ENCODE measurements at places on chromosomes 11 and 22.

- DNase-seq: no peak
These were observed 2.2 kb downstream of the PHF21B start for GRCh38 chr22:45007391-45008185.

- no peak for DNase-seq
These were observed 15.0 kb upstream of the ALX4 start for GRCh38 chr11:44324749-44325525.

DNA sequence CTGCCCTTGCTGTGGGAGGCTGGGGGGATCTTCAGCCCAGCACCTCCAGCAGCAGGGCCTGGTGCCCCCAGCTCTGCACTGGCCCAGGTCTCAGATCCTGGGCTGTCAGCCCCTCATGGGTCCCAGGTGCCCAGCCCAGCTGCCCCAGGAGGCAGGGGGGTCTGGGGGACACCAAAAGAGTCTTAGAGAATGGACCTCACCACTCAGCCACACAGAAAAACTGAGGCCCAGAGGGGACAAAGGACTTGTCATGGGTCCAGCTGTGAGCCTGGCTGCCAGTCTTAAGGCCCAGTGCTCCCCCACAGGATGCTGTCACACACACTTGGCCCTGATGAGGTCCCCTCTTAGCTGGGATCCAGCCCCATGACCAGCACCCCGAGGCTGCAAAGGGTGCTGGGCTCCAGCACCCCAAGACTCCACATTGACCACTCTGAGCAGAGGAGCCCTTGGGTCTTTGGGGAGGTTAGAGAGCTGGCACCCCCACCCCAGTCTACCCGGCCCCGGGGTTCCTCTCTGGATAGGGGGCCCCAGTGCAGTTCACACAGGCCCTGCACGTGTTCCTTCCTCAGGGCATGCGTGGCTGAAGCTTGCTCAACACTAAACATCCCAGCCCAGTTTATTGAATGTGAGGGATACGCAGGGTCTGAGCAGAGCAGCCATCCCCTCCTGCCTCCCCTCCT is 54.4 kb downstream of the IGLL5 start:
- DNase-seq: no peak

- DNase-seq: no peak
These were observed 71.7 kb downstream of the DEPDC5 start for GRCh38 chr22:31825513-31825912.

- no peak for DNase-seq
These were observed 35.8 kb downstream of the INSC start for GRCh38 chr11:15150507-15150906.

All from CD4-positive, alpha-beta T cell (primary cell).